ENCODE measurements at places on chromosomes 13 and 19.
A peak's percentile ranks its signal among the peaks of the same experiment; 100 is the strongest.

- no peak for DNase-seq
Observed at GRCh38 chr13:44136696-44137268, 236.8 kb upstream of the SERP2 start.

DNA sequence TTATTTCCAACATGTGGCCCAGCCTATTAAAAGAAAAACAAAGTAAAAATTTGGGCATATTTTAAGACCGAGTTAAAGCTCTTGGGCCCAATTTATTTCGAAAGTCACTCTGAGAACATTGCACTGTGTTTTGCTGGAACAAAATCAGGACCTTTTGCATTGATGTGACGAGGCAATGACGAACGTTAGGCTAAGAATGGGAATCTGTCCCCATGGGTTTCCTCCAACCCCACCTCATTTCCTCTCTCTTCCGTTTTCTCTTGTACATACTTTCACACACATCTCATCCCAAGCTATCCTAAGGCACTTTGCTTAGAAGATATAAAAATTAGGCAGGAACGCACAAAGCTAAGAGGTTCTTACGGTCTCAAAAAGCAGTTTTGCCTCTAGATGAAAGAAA, 22.1 kb downstream of the EDNRB start:
- DNase-seq = no peak

GRCh38 chr19:14310055-14310454, 71.2 kb upstream of the ADGRE5 start:
- no peak for DNase-seq

- DNase-seq = peak; percentile 63
Observed at GRCh38 chr13:99086267-99087097, 108.6 kb upstream of the DOCK9 start.

GRCh38 chr19:750640-751423, at the start of gene MISP:
MISP (plus strand) TSS chr19:751112; CDS start chr19:756947, 5,835 bp downstream.
- no peak for DNase-seq

DNA sequence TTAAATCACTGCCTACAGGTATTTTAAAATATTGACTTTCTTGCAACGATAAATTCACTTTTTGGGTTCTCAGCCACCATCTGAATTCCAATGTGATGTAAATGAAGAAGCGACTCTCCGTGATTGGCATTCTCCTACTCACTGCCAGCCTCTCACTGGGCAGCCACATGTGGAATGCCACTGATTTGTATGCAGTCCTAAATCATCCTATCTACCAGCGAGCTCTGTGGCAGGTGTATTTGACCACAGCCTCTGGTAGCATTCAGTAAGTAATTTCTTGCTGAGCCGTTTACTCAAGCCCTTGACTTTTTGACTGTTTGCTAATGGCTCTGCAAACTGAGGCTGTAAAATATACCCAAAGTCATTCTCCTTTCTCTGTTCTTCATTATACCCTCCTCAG, 559.0 kb upstream of the SLC10A2 start:
- DNase-seq = no peak

DNA sequence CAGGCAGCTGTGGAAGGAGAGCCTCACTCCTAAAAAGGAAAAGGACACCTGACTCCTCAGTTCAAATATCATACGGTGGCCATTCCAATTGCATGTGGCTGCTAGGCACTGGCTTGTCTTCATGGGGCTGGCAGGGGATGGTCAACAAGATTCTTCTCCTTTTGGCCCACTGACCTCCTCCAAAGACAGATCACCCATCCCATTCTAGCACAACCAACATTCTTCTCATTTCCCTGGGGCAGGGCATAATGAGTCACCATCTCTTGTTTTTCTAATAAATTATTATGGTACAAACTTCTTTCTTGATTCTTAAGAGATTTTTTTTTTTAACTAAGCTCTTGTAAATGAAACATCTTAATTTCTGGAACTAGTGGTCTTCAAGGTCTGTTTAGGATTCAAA, 136.7 kb upstream of the NBEA start:
- no peak for DNase-seq

- DNase-seq = no peak
Observed at GRCh38 chr19:10222201-10222890, 8.8 kb downstream of the S1PR2 start.

DNA sequence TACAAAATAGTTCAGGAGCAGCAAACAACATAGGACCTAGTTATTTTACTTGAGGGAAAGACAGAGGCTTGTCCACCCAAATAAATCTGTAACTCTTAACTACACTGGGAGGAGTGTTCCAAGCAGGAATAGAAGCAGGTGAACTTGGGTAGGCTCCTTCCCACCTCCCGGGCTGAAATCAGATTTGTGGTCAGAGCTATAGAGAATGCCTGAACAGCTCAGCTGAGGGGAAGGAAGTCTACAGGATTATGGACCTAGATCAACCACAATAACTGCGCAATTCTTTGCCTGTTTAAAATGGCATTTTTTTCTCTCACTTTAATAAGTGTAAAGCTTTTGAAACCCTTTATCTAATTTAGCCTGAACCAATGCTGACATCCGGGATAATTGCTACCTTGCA, 73.5 kb upstream of the IRS2 start:
- no peak for DNase-seq

- DNase-seq = no peak
Observed at GRCh38 chr13:29674532-29674931, 79.0 kb upstream of the SLC7A1 start.

GRCh38 chr19:5048091-5048726, 79.3 kb downstream of the KDM4B start:
- peak; percentile 40 for DNase-seq

GRCh38 chr13:113061796-113062425, 43.7 kb upstream of the F7 start:
- DNase-seq = no peak

- DNase-seq = no peak
Observed at GRCh38 chr13:100738176-100738855, 63.7 kb upstream of the TMTC4 start.

DNA sequence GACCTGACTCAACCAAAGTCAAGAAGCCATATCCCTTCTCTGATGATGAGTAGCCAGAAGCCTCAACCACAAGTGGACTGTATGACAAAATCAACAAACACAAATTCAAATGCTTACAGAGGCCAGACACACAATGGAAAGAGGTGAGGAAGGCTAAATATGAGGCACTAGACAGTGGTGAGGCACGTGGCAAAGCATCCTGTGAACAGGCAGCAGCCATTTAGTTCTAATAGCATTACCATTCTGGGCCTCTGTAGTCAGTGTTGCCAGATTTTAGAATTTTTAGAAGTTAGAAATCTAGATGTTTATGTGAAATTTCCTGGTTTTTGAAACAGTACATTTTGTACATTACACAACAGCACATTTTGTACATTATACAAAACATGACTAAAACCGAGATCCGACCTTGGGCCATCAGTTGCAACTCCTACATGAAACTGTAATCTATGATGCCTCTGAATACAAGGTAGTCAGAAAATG, 403.3 kb downstream of the COG6 start:
- no peak for DNase-seq

- no peak for DNase-seq
Observed at GRCh38 chr13:20989656-20990321, 71.6 kb downstream of the LATS2 start.

- no peak for DNase-seq
Observed at GRCh38 chr13:103403148-103403740, 337.0 kb upstream of the SLC10A2 start.

DNA sequence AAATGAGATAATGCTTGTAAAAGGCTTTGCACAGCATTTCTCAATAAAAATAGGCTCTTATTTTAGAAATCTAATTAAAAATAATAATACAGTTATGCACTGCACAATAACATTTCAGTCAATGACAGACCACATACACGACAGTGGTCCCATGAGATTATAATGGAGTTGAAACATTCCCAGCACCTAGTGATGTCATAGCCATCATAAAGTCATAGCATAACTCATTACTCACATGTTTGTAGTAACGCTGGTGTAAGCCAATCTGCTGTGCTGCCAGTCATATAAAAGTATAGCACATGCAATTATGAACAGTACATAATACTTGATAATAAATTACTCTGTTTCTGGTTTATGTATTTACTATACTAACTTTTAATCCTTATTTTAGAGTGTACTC, 12.7 kb upstream of the SERPINE3 start:
- no peak for DNase-seq
